ENCODE measurements at places on chromosomes 12 and 14.
A peak's percentile ranks its signal among the peaks of the same experiment; 100 is the strongest.

DNA sequence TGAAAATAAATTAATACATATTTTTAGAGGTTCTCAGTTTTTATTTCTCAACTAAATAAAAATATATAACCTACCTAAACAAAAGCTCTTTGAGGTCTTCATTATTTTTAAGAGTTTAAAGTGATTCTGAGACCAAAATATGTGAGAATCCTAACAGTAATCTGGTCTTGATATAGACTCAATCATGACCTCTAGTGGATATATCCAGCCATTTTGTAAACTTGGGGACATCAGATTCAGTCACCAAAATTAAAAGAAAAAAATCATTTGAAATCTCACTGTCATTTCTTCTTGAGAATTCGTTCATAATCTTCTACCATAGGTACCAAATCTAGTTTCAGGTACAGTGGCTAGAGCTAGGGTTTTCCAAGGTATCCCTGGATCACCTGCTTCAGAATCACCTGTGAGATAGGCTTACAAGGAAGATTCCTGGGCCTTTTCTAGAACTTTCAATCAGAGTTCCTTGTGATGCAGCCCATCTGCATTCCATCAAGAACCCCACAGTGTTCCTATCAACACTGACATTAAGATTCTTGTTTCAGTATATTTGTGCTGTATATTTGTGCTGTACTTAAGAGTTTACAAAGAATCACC lies 214.9 kb downstream of the ADAMTS20 start:
- DNase-seq, result no peak

DNA sequence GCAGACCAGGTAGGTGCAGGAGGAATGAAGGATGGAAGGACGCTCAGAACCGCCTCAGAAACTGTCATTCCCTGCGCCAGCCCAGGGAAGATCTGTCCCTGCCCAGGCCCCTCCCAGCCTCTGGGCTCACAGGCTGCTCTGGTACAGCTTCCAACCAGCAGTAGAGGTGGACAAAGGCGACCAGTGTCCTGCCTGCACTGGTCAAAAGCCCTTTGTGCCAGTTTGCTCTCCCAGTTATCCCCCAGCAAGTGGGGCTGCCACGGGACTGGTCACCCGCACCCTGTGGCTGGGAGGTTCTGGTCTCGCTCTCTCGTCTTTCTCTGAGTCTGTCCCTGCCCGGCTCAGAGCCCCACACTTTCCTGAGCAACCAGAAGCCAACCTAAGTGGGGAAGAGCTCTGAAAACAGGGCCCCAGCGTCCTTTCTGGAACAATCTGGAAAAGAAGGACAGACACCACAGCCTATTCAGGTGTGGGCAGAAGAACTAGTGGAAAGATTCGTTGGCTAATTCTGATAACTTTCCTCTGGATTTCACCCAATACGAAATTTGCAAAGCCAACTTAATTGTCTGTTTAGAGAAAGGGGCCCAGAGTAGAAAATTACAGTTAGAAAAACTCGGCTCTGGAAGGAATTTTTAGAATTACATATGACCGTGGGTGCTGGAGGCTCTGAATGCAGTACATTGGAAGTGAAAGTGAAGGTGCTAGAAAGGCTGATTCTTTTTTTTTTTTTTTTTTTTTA lies 21.7 kb downstream of the SNRNP35 start:
- DNase-seq, result no peak

DNA sequence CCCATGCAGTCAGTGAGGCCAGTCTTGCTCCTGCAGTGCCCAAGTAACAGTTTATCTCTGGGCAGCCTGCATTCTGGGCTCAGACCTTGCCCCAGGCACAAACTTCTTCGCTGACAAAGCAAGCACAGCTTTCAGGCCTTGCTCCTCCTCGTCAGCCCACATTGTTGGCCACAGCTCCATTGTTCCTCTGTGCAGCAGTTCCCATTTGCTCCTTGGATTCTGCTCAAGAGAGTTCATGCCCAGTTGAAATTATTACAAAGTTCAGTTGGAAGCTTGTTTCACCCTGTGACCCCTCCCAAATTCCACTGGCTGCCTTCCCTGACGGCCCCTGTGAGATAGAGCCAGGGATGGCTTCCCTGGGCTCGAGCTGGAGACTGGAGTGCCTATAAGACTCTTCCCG lies 163.4 kb upstream of the DDHD1 start:
- DNase-seq, result no peak

GRCh38 chr14:55973285-55973800 lies 144.9 kb upstream of the PELI2 start:
- DNase-seq, result no peak

DNA sequence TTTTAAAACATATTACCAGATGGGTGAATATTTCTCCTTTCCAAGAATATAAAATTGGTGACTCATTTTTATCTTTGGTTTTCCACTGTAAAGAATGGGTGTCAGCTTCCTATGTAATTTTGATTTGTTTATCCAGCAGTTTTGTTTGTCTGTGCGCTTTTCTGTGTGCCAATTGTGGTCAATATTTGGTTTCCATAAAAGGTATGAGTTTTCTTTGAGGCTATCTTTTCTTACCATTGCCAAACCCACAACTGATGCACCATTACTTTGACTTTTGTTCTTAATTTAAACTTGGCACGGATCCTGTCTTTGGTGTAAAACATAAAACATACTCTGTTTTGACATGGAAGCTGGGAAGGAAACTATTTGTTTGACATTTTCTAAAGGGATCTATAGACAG lies 78.8 kb upstream of the NAV3 start:
- DNase-seq, result no peak

DNA sequence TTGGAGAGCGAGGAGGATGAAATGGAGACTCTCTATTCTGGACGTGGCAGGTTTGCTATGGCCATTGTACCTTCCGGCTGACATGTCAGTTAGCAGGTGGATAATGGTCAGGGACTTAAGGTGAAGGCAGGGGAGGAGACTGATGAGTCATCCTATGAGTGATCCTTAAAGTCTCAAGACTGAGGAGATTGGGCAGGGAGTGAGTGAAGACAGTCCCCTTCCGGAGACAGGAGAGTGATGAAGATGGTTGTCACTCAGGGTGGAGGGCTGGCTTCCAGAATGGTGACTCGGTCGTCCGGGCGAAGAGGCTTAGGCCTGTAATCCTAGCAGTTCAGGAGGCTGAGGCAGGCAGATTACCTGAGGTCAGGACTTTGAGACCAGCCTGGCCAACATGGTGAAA lies 49.8 kb upstream of the CCDC63 start:
- no peak for DNase-seq

DNA sequence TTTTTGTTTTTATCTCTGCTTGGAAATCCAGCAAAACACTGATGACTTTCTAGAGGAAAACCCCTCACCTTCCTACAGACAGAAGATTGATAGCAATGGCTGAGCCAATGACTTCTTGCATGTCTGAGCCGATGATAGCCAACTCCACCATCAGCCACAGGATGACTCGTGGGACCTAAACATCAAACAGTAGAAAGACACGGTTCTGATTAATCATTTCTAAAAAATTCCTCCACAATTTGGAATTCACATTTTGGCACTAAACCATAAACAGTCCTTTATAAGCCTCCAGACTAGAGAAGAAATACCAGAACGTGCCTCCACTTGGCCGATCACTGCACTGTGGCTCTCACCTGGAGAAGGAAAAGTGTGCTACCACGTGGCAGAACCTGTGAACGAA lies 25.9 kb downstream of the SLC11A2 start:
- DNase-seq, result no peak

- DNase-seq, result peak; percentile 43
Measured at GRCh38 chr14:94081386-94081820, 293 bp downstream of the IFI27L1 start.

GRCh38 chr12:120642826-120643225 lies 2.4 kb downstream of the CABP1 start:
- DNase-seq, result no peak

GRCh38 chr12:126998747-126999285 lies 1268.2 kb upstream of the TMEM132C start:
- DNase-seq, result no peak

DNA sequence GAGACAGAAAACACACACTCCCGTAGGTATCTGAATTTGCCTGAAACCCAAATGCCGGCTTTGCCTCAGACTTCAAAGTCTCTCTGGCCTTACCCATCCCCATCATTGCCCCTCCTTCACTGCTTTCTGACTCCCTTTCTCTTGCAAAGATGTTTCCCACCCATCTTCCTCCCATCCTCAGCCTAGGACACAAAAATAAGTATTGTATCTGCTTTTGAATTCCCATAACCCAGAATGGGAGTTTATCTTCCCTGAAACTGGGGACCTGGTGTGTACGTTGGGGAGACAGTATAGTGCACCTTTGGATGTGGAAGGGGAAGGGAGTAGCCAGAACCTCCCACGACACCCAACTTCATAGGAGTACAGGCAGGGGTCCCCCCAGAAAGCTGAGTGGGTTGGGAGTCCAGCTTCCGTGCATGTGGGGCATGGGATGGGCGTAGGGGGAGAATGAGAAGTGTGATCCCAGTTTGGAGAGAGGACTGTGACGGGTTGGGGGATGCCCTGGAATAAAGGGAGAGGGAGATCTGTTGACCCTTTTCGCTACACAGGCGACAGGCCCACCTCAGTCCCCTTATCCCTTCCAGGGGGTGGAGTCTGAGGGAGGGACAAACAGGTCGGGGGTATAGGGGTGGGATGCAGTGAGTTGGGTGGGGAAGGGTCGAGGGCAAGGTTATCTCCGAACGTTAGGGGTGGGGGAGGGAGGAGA lies 488 bp upstream of the KIF5A start:
- DNase-seq, result no peak

DNA sequence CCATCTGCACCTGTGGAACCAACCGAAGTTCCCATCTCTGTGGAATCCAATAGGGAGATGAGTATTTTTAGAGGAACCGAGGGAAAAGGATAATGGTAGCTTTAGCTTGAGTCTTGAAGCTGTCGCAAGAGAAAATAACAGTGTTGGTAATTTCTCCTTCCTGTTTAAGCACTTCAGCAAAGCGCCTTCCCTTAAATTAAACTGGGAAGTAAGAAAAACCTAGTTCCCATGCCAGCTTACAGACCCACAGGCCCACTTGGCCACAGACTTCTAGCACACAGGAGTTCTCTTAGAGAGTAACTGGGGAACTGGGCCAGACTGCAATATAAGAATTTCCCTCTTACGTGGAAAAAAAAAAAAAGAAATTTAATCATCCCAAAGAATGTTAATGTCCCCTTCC lies 223.8 kb downstream of the EFCAB11 start:
- no peak for DNase-seq

DNA sequence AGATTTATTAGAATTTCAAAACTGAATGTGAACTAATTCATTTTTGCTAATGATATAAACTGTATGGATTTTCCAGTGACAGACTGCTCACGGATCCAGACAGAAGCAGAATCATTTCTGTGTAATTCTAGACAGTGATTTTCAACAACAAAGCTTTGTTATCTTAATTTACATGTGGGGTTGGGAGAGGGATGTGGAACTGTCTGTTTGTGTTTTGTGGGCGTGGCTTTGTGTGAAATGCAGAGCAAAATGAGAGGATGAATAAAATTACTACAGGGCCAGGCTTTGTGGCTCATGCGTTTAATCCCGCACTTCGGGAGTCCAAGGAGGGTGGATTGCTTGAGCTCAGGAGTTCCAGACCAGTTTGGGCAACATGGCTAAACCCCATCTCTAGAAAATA lies 834.7 kb downstream of the GALC start:
- DNase-seq, result no peak

Data from GM13977 (cell line).